Cerebellar nuclear complex (tissue), 1 donor: ENCODE measurements at places on chromosomes 11 and 22.

DNA sequence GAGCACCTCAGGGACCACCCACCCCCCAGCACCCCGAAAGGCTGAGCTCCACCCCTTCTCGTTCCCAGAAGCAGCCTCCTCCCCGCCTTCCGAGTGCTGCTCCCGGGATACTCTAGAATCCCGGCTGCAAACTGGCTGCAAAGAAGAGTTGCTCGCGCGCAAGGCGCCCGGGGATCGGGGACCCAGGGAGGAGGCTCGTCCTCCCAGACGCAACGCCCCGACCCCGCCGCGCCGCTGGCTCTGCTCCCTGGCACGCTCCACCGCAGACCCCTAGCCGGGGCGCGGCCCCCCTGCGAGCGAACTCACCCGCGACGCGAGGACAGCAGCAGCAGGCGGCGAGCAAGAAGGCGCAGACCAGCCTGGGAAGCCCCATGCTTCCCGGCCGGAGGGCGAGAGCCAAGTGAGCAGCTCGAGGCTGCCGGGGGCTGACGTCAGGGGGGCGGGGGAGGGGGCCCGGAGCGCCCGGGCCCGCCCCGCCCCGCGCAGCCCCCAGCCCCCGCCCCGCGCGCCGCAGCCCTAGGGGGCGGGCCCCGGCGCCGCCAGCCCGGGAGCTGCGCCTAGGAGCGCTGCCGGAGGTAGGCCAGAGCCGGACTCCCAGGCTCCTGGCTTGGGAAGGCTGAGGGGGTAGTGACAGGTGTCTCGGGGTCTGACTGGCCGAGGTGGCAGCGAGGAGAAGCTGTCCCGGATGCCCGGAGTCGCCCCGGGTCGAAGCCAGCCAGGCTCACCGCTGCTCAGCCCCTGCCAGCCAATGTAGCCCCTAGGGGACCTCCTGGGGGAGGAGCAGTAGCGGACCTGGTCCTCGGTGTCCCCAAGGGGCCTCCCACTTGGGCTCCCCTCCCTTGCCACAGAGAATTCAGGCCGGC lies at the start of gene MCAM:
Gene MCAM (minus strand): TSS at position 402 of the 863 bp plus-strand sequence. CDS start 29 bp downstream, at position 373.
- no peak for DNase-seq

- no peak for DNase-seq
Measured at GRCh38 chr22:27791159-27791858, 10.2 kb downstream of the MN1 start.

- peak; percentile 94 for DNase-seq
Measured at GRCh38 chr11:111941963-111942362, 4.8 kb downstream of the DIXDC1 start.

DNA sequence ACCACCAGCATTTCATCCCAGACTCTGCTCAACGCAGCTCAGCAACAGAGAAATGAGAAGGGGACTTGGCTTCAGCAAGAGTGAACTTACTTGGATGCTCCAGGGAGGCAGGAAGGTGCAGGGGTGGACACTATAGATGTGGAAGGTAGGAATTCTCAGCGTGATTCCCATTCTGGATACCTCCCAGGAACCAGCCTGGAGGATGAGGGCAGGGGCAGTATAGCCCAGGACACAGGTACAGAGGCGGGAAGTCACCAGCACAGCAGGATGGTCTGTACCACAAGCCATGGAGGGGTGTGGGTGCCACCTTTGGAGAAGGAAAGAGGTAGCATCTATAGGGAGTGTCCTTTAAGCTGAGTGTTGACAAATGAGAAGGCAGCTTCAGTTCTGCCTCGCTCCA lies 1275.2 kb downstream of the TBC1D22A start:
- DNase-seq, result no peak

DNA sequence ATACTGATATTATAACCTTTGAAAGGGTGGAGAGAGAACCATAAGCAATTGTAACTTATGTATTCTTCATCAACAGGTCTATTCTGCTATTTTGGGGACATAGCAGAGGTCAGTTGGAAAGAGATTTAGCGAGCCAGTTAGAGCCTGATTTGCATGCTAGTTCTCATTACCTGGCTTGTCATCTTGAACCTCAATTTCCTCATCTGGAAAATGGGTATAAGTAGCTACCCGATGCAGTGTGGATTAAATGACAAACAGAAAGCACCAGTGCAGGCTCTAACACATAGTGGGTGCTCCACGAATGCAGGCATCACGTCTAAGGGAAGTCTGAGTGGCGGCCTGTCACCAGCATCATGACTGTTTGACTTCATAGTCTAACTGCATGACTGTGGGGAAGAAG lies 67.7 kb downstream of the LDLRAD3 start:
- DNase-seq, result no peak

DNA sequence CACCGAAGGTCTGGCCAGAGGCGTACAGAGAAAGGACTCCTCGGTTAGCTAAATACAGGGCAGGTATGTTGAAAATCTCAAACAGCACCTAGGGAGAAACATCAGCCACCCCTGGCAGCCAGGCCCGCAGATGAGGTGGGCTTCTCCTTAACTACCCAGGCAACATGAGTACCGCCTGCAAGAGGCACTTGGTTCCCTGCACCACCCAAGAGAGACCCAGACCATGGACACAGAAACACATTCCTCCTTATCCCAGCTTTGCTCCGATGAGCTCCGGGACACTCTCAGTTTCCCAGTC lies 53.0 kb downstream of the DHCR7 start:
- no peak for DNase-seq

- no peak for DNase-seq
Measured at GRCh38 chr11:8017071-8017470, 29.9 kb downstream of the EIF3F start.

- no peak for DNase-seq
Measured at GRCh38 chr11:63643205-63643604, 28.0 kb downstream of the ATL3 start.

- DNase-seq, result no peak
Measured at GRCh38 chr11:103544874-103545273, 435.6 kb downstream of the DYNC2H1 start.

GRCh38 chr11:17769218-17769617 lies 34.6 kb downstream of the KCNC1 start:
- no peak for DNase-seq

DNA sequence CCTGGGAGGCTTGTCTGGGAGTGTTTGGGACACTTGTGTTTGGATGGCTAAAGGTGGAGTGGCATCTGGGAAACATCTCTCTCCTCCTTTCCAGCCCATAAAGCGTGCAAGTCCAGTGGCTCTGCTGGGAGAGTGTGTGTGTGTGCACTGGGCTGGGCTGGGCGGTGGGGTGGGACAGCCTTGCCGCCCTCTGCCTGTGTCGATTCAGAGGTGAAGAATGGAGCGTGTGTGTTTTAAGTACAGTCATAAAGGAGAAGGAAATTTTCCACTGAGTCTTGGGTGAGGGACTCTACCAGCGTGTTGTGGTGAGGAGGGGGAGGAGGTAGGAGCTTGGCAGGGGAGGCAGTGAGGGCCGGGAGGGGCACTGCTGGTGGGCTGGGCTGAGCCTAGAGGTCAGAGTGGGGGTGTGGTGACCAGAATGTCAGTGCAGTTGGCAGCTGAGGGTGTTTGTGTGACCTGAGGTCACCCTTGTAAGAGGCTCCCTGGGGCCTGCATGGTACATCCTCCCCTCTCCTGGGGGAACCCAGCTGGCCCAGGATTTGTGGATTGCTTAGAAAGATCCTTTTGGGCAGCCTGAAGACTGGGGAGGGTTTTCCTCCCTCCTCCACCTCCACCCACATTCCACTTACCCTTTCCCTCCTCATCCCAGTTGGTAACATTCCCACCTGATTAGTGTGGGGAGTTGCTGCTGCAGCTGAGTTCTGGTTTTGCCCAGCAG lies 1.7 kb downstream of the TIMP3 start:
- no peak for DNase-seq

GRCh38 chr22:35769974-35770373 lies 52.3 kb downstream of the APOL5 start:
- no peak for DNase-seq

DNA sequence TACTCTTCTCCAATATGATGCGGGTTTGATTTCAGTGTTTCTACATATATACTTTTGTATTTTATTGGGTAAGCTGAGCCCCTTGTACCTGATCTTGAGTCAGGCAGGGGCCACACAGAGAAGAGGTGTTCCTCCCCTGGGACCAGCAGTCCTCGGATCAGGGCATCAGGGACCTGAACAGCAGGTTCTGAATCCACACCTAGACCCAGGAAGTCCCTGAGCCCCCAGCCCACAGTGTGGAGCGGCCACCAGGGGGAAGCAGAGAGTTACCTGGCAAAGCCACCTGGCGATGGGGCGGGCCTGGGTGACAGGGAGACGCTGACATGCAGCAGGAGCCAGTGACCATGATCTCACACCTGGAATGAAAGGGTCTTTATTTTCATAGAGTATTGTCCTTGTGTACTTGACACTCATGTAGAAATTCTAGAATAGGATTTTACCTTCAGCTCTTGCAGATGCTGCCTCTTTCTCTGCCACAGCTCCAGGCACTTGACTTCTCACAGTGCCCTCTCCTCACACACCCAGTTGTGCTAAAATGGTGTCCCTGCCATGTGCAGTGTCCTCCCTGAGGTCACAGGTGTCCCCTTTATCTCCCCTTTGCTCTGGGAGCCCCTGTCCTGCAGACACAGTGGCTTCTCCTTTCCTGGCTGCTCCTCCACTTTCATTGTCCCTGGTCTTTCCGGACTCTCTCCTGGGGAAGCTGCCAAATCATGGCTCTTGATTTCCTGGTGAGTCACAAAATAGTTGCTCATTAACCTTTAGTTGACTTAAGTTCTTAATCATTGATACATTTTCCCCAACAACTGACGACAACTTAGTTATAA lies 48.5 kb downstream of the GGTLC2 start:
- DNase-seq, result no peak

GRCh38 chr11:1752907-1753228 lies 2.5 kb upstream of the IFITM10 start:
- no peak for DNase-seq

- no peak for DNase-seq
Measured at GRCh38 chr11:57658023-57658361, 430 bp downstream of the CLP1 start.

- DNase-seq, result no peak
Measured at GRCh38 chr11:60860943-60861342, 5.2 kb upstream of the PTGDR2 start.

- DNase-seq, result no peak
Measured at GRCh38 chr11:10925149-10925926, 67.5 kb upstream of the ZBED5 start.

- no peak for DNase-seq
Measured at GRCh38 chr22:32546496-32546895, 71.9 kb downstream of the FBXO7 start.

GRCh38 chr22:23532731-23533130 lies 47.4 kb downstream of the IGLL1 start:
- DNase-seq, result no peak

DNA sequence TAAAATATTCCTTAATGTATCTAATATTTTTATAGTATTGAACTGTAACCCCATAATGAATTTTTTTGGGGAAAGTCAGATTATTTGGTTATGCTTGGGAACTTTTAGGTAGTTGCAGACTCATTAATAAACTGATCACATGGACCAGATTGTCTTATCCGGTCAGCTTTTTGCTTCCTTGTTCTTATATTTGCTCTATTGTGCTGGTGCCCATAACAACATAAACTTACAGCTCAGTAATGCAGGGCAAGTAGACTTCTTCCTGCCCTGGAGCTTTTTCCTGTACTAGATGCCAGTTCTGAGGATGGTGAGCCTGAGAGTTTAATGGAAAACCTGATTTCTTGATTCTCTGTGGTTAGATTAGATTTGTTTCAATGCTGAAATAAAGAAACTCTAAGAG lies 53.2 kb downstream of the MTMR3 start:
- no peak for DNase-seq

- no peak for DNase-seq
Measured at GRCh38 chr11:26778000-26778757, 56.3 kb upstream of the SLC5A12 start.

GRCh38 chr11:8961401-8961800 lies 2.8 kb downstream of the TMEM9B start:
- no peak for DNase-seq

DNA sequence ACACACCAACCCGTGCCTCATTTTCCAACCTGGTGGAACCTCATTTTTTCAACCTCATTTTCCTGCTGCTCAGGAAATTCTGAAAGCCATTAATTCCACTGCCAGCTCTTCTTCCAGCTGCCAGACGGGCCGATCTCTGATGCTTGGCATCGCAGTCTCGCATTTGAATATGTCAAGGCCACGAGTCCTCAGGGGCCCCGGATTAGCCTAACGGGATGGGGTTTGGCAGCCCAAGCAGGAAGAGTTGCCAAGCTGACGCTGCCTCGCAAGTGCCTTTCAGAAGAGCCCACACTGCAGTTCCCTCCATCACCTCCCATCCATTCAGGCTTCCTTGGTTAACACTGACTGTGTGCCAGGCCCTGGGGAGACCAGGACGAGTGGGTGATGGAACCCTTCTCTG lies 8.7 kb downstream of the RASD2 start:
- no peak for DNase-seq

GRCh38 chr11:64694026-64694755 lies 28.8 kb downstream of the NRXN2 start:
- DNase-seq, result no peak

- DNase-seq, result no peak
Measured at GRCh38 chr22:42080287-42080686, 787 bp downstream of the SMDT1 start.

DNA sequence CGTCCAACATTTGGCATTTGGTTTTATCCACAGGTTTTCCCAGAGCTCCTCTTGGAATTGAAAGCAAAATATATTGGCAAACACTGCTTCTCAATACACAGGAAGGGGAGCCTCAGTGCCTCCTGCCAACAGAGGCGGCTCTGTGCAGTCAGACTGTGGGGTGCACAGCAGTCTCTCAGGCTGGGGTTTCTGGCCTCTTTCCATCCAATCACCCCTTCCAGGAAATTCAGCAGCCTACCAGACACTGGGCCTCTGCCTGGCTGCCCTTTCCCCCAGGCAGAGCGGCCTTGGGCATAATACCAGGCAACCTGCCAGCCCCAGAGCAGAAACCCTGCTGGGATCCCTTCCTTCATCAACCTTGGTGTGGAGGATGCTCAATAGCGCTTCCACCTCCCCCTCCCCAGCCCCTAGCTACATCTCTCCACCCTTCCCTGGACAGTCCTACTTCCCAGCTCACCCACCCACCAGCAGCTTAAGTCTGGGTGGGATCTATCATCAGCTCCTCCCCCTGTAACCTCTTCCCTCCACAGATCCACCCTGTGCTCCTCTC lies 17.8 kb upstream of the RAPSN start:
- DNase-seq, result no peak

DNA sequence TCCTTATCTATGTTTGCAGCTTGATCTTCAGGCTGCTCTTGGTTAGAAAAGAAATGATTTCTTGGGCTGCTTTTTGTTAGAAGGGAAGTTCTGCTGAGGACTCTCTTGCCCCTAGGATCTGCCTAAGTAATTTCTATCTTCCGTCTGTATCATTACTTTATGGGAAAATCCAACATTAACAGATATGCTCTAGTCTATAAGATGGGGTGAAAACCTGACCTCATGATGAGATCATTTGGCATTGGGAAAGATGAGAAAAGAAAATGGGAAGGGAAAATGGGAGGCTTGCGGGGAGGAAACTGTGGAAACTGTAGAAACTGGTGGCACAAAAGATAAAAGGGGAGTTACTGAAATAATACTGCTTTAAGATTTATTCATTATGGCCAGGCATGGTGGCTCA lies 63.6 kb downstream of the FDX1 start:
- no peak for DNase-seq
